ENCODE measurements at places on chromosomes 3 and 15.
A peak's percentile ranks its signal among the peaks of the same experiment; 100 is the strongest.

GRCh38 chr3:171374260-171374659 lies 85.9 kb downstream of the TNIK start:
- peak; percentile 7 for DNase-seq

DNA sequence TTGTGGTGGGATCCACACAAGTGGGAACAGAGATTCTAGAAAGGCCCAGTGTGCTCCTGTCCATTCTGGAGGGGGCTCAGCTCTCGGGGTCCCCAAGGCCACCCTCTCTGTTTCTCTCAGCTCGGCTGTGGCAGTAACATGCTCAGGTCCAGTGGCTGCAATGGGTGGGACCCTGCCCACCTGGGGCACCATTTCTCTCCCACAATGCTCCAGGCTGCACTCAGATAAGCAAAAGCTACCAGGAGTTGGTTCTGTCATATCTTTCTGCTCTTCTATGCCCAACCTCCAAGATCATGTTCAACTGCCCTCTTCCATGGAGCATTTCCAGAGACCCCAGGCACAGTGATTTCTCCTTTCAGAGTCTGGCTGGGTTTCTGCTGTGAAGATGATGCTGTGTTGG lies 40.8 kb downstream of the ITGA11 start:
- no peak for DNase-seq

DNA sequence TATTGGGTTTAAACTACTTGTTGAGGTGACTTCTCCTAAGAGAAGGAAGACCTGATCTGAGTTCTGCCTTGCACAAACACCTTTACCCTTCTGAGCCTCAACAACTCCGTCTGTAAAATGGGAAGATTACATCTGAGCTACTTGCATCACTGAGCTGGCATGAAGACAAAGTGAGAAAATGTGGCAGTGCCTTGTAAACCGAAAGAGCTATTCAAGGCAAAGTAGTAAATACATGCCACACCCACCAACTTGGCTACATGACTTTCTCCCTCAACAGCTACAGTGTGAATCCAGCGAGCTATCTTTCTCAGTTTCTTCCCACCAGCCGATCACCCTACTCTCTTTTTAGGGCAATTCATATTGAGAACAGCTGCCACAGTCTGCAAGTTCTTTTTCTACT lies 148.3 kb downstream of the FOXB1 start:
- DNase-seq, result no peak

DNA sequence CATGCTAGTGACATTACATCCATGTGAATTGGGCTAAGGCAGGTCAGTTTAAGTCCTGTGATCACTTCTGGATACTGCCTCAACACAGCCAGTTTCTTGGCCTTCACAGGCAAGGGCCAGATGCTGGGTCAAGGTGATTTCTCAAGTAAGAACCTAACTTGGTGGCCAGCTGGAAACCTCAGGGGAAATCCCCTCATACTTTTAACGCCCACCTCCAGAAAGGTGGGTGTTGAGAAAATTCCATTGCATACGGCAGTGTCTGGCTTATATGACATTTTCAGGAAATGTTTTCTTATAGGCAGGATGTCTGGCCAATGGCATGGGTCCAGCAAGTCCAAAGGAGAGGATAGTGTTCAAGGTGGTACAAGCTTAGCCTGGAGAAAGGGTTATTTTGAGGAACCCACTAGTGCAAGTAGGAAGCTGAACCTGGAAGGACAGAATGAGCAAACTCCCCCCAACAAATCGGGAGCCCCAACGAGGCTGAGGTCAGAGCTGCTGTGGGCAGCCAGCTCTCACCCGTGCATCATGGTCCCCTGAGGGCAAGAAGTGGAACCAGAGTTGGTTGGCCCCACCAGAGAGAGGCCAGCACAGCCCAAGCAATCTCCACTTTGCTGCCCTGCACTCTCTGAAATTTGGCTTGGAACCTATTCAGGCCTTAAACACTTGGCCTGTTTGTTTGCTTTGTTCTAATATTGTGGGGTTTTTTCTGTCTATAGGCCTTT lies 135.4 kb downstream of the PDE8A start:
- no peak for DNase-seq

- DNase-seq, result no peak
Observed at GRCh38 chr15:97687654-97688053, 272.8 kb upstream of the ARRDC4 start.

GRCh38 chr15:40421246-40422157 lies 15.9 kb downstream of the IVD start:
- DNase-seq, result peak; percentile 72

DNA sequence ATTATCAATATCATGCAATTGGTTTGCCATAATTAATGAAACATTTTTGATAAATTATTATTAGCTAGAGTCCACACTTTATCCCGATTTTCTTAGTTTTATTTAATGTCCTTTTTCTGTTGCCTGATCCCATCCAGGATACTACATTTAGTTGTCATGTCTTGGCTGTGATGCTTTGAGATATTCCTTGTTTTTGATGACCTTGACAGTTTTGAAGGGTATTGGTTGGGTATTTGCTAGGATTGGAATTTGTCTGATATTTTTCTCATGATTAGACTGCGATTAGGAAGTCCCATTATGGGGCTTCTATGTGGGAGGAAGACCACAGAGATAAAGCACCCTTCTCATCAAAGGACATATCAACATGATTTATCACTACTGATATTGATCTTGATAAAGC lies 43.0 kb downstream of the CGNL1 start:
- no peak for DNase-seq

DNA sequence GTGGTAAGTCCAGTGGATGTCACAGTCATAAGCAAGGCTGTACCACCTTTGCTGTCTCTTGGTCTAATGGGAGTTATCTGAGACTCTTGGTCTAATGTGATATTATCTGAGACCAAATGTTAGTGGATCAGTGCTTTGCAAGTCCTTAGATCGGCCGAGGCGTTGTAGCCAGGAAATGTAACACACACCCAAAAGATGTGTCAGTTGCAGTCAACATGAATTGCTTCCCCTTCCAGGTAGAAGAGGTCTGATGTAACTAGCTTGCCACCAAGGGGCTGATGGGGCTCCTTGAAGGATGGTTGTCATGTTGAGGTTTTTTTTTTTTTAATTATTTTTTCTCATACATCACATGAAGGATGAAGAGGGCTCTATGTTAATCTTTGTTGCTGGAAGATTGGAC lies 45.4 kb upstream of the RAF1 start:
- no peak for DNase-seq

DNA sequence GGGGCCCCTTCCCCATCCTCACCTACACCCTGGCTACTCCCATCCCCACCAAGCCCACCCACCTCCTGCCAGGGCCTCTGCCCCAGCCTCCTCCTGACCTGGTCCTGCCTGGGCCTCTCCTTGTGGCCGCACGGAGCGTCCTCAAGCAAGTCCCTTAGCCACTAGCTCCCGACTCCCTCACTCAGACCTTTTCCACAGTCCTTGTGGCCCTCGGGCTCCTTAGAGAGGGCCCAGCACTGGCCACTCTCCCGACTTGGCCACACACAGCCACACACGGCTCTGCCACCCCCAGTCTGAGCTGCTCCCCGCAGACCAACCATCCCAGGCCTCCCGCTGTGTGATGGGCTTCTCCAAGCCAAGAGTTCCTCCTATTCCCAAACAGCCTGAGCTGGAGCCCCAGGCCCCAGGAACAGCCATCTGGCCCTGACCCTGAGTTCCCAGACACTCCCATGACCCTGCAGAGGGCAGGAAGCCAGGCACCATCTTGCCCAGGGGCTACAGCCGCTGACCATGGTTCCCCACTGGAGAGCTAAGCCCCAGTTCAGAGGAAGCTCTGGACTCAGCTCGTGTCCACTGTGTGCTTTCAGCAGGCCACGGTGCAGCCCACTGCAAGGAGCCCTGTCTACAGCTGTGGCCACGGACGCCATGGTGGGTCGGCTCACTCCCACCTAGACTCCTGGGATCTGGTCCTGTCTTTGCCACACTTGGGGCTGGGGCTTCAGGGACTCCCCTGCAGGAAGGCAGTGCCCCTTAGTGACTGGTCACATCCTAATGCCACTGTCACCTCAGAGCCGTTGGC lies 7.0 kb upstream of the RAB43 start:
- DNase-seq, result no peak

DNA sequence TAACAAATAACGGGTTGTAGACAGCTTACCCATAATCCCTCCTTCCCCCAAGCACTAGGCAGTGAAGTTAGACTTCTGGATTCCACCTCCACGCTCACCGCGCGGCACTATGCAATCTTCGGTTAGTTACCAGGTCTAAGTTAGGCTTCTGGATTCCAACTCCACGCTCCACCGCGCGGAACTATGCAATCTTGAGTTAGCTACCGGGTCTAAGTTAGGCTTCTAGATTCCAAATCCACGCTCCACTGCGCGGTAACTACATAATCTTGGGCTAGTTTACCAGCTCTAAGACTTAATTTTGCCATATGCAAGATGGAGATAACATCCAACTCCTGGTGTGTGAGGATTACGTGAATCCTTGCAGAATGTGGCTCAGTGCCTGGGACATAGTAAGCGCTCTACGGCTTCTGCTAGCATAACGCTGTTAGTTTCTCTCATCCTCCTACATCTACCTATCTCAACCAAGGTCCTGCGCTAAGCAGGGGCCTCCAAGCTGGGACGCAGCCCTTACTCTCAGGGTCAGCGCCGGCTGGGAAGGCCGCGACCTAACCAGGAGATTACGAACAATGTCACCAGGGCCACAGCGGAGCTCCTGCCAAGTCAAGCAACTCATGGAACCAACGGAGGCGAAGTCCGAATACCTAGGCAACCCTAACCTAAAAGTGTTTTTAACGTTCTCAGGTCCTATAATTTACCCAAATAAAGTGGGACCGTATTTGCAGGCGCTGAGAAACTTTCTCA lies 497 bp upstream of the RPLP1 start:
- DNase-seq, result peak; percentile 89

DNA sequence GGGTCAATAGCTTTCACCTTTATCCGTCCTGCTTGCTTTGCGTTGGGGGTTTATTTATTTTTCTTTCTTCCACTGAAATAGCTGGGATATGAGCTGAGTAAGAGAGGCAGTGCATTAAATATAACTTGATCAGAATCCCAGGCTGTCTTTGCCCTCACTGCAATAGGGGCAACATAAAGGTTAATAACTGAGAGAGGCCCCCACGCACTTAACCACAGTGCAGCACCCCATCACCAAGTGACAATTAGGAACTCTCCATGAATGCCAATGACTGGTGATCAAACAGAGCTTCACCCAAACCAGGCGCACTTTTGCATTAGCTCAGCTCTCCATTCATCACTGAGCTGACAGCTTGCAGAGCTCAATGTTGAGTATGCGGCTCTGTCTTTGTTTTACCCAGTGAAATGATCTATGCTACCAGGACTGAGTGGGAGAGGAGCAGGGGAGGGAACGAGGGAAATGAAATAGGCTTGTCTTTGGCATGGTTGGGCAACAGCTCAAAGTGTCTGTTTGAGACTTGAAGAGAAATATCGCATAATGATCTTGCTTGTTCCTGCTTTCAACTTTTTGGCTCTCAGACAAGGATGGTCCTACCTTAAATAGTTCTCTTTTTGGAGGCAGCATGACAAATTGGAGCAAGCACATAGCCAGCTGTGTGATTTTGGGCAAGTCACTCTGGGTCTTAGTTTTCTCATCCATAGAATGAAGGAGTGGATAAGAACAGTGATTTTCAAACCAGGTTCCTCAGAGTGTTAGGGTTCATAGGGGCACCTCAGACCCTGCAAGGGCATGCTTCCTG lies 14.5 kb upstream of the GLCE start:
- DNase-seq, result no peak

DNA sequence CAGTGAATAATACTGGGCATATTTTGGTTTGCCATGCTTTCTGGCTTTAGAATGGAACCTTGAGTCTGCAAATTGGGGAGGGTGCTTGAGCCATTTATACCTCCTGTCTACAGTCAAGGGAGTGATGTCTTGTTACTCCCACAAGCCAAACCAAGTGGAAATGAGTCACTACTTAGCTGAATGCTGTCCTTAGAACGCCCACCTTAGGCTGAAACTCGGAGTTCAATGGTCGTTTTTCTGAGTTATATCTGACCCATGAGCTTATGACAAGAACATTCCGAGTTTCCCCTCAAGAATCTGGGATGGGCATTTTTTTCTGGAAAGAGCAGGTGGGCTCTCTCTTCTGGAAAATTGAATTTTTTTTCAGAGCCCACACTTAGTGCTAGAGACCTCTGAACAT lies 17.4 kb upstream of the CLDN18 start:
- no peak for DNase-seq

DNA sequence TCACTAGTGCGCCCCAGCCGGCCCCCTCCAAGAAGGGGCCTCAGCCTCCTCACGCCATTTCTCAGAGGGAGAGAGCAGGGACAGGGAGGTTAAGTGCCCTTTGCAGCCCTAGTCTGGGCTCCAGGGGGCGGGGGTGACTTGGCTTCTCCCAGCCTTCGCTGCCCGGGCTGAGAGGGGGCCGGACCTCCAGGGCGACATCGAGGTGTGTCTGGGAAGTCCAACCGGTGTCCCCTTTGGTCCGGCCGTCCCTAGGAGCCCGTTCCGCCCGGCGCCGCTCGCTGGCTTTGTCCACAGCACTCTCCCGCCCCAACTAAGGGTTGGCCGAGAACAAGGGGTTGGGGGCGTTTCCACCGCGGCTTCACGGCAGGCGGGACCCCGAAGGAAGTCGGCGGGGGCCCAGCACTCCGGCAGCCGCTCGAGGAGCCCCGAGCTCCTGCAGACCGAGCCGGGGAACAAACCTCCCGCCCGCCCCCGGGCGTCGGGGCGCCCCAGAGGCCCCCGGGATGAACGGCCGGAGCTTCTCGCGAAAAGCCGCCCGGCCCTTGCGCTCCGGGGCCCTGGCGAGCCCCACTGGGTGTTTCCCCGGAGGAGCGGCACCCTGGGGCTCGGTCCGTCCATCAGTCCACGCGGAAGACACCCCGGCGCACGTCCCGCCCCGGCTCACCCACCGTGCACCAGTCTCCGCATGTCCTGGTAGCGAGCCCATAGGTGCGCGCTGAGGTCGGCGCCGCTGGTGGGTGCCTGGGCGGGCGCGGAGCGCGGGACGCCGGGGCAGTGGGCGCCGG lies 627 bp downstream of the NT5DC2 start:
- DNase-seq, result peak; percentile 25

DNA sequence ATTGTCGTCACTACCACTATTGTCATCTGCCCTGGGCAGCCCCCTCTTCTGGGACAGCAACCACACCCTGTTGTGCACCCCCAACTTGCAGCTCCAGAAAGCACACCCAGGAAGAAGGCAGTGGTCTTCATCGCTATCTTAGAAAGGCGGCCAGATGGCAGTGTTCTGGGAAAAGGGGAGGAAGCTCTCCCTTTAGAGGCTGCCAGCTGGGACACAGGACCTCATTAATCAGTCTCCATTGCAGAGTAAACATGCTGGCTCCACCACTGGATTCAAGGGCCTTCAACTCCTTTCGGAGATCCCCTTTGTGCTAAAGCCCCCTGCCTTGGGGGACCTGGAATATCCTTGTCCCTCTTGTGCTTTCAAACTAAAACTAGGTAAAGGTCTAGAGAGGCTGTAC lies 199.3 kb upstream of the LINGO1 start:
- no peak for DNase-seq

- DNase-seq, result no peak
Observed at GRCh38 chr3:197378985-197379718, 80.7 kb upstream of the DLG1 start.

GRCh38 chr3:8872261-8872660 lies 91.0 kb downstream of the RAD18 start:
- DNase-seq, result no peak

Data from hematopoietic multipotent progenitor cell treated with erythropoietin and hydrocortisone succinate and interleukin-3 and kit ligand, for 8 days (in vitro differentiated cells).